ENCODE measurements at places on chromosomes 16 and 17. TPM values are rescaled to one million over a fixed set of nuclear protein-coding genes. Genes with fewer than 3 reads are reported as not detected.

GRCh38 chr17:49762151-49762941, 1.6 kb downstream of the FAM117A start:
- no peak for DNase-seq

- DNase-seq = no peak
Observed at GRCh38 chr16:74726716-74727115, 26.1 kb upstream of the MLKL start.

The NPTX1 gene
- total RNA-seq = 0.22 TPM

- DNase-seq = no peak
Observed at GRCh38 chr17:8859027-8859803, 8.3 kb downstream of the PIK3R6 start.

GRCh38 chr17:18925187-18925586, 26.8 kb upstream of the SLC5A10 start:
- DNase-seq = peak; percentile 38

The SYNGR3 gene
- total RNA-seq = 0.80 TPM

DNA sequence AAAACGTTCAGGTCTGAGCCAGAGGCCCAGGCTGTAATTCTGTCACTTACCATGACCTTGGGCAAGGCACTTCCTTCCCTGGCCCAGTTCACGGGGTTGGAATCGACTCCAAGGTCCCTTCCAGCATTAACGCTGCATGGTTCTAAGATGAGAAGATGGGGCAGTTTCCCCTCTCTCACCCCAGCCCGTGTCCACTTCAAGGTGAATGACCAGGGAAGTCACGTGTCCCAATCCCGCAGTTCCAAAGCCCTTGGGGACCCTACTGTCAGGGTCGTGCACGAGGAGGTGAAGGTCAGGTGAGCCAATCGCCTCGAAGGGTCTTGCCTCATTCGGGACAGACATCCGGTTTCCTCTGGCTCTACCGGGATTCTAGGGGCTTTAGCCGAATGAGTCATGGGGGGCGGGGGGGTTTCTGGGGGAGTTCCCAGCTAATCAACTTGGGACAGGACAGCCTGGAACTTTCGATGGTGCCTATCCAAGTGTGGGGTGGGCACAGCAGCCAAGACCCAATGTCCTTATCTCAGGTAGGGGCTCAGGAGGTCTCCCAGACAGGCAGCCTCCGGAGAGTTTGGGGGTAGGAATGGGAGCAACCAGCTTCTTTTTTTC, 762 bp upstream of the CSF3 start:
- DNase-seq = no peak

The VAT1L gene
- not detected for total RNA-seq

DNA sequence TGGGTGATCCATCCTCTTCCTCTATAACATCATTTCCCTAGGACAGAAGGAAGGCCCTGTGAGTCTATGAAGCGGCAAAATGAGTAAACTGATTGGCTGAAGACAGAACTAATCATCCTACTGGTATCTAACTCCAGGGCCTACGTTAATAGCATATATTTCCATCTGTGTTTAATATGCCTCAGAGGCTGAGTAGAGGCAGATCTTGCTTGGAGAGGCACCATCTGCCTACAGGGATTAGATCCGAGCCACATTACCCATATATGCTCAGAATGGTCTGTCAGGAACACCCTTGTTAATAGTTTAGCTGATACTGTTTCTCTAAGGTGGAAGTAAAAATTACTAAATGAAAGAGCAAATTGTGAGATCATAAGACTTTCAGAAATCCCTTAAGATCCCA, 13.2 kb upstream of the FOXJ1 start:
- no peak for DNase-seq

- DNase-seq = no peak
Observed at GRCh38 chr16:680967-681745, 946 bp downstream of the STUB1 start.

GRCh38 chr17:58233543-58233942, 4.8 kb upstream of the LPO start:
- DNase-seq = no peak

- no peak for DNase-seq
Observed at GRCh38 chr17:49508061-49508865, 13.2 kb downstream of the NGFR start.

DNA sequence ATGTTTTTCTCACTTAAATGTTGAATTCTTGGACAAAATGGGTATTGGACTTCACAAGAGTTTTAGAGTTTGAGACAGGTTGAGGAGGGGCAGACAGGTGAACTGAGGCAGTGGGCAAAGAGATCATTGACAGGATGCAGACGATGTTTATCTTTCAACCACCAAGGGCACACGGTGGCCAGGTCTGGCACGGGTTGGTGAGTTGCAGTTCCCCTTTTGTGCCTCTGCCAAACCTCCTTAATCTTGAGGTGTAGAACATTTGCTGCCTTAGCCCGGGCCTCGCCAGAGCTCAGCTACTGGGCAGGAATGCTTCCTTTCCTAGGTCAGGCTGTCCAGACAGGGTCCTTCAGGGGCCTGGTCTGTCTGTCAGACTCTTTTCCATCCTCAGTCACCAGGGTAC, 567.4 kb upstream of the SOX9 start:
- no peak for DNase-seq

The ITGAX gene
- total RNA-seq = 40.2 TPM

The MEFV gene
- not detected for total RNA-seq

- DNase-seq = no peak
Observed at GRCh38 chr17:39304188-39304587, 78.4 kb upstream of the STAC2 start.

The TP53TG3F gene
- not detected for total RNA-seq

DNA sequence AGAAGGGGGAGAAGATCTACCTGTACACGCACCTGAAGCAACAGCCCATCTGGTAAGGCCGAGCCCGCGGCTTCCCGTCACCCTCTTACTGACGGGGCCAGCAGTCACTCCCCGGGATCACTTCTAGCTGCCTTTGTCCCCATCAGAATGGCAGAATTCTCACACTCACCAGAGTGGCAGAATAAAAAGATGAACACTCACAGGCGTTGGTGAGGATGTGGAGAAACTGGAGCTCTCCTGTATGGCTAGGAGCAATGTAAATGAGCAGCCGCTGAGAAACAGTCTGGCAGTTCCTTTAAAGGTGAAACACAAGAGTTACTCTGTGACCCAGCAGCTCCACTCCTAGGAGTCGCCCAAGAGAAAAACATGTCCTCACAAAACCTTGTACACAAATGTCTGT, 33.3 kb downstream of the CIBAR2 start:
- no peak for DNase-seq

The MYO15A gene
- total RNA-seq = 0.38 TPM

- no peak for DNase-seq
Observed at GRCh38 chr16:72952811-72953271, 95.1 kb downstream of the ZFHX3 start.

- DNase-seq = peak; percentile 73
Observed at GRCh38 chr16:30551781-30552180, 6.4 kb downstream of the ZNF764 start.

The THAP11 gene
- 58.0 TPM for total RNA-seq

DNA sequence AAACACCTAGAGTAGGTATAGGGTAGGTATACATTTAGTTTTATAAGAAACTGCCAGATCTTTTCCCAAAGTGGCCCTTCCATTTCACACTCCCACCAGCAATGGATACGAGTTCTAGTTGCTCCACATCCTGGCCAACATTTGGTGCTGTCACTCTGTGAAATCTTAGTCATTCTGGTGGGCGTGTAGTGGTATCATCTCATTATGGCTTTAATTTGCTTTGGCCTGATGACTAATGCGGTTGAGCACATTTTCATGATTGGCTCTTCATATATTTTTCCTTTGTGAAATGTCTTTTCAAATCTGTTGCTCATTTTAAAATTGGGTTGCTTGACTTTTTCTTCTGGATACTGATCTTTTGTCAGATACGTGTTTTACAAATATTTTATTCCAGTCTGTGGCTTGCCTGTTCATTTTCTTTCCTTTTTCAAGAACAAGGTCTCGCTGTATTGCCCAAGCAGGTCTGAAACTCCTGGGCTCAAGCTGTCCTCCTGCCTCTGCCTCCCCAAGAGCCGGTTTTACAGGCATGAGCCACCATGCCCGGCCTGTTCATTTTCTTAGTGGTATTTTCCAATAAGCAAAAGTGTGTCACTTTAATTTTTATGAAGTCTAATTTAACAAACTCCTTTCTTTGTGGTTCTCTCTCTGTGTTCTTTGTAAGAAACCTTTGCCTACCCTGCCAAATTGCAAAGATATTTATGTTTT, 192.4 kb downstream of the SEC14L1 start:
- no peak for DNase-seq

The GJD3 gene
- total RNA-seq = not detected

GRCh38 chr17:80397034-80397387, 18.0 kb upstream of the ENDOV start:
- DNase-seq = no peak

The CIAPIN1 gene
- 45.7 TPM for total RNA-seq

DNA sequence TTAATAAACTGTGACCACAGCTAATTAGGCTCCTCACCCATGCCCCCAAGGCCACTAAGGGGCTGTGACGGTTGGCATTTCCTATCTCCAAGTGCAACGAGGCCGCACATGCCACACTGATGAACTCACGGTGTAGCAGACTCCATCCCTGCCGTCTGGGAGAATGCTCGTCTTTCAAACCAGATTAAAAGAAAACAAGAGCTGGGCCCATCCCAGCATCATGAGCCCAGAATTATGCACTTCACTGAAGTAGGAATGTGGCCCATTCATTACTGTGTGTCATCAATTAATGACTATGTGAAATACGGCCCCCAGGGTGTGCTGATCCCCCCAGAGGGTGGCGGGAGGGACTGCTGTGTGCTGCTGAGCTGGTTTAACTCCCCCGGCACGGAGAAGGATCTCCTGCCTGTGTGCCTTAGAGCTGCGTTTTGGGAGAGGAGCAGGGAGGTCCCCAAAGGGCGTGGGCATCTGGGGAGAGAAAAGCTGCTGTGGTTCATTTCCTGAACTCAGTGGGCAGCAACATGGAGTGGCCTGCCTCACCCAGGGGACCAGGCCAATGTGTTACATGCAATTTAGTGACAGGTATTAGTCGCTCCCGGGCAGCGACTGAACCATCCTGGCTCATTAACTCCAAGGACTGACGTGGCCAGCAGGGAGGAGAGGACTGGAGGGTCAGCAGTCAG, 194.5 kb downstream of the FOXL1 start:
- DNase-seq = no peak

DNA sequence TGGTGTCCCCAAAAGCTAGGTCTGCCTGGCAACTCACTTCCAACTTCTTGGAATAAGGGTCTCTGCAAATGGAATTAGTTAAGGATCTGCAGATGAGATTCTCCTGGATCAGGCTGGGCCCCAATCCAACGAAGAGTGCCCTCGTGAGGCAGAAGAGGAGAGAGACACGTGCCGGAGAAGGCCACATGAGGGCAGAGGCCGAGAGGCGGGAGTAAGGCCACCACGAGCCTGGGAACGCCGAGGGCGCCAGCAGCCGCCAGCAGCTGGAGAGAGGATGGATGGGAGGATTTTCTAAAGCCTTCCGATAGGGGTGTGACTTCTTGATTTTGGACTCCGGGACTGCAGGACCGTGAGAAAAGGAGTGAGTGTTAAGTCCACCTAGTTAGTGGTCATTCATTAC, 76.3 kb downstream of the JPH3 start:
- DNase-seq = no peak

- no peak for DNase-seq
Observed at GRCh38 chr16:57925310-57925709, 45.6 kb downstream of the CNGB1 start.

DNA sequence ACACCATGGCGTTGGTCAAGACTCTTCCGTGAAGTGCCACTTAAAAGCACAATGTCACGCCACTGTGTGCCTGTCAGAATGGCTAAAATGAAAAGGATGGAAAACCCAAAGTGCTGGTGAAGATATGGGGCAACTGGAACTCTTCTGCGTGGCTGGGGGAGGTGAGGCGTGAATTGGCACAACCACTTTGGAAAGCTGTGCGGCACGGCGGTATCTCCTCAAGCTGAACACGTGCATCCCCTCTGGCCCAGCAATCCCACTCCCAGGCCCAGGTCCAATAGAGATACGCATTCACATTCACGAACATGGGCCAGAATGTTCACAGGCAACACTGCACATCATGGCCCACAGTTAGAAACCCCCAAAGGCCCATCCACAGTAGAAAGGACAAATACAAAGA, 8.9 kb downstream of the DUSP3 start:
- DNase-seq = no peak

- DNase-seq = no peak
Observed at GRCh38 chr17:63291258-63291657, 154.8 kb downstream of the CYB561 start.

DNA sequence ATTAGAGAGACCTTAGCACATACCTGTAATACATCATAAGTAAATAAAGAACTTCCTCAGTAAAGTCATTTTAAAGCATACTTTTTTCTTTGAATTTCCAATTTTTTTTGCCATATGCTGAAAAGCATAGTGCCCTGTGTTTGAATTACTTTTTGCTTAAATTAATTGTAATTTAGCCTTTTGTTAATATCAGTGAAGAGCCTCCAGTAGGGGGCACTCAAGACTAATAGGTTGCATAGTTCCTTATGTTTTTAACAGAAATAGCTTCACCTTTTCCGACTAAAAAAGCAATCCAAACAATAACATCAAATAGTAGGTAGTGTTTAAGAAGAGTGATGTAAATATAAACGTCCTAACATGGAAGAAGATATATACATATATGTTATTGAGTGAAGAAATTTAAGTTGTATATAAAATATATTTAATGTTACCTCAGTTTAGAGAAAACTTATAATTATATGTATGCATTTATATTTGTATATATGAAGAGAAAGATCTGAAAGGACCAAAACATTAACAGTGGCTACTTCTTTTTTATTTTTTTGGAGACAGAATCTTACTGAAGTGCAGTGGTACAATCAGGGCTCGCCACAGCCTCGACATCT, 18.6 kb downstream of the RAD51C start:
- DNase-seq = peak; percentile 12

- no peak for DNase-seq
Observed at GRCh38 chr17:63785556-63785955, 11.6 kb downstream of the DDX42 start.

The FAM171A2 gene
- total RNA-seq = 0.39 TPM

GRCh38 chr17:17349724-17350106, 46.5 kb downstream of the NT5M start:
- no peak for DNase-seq

GRCh38 chr17:66711401-66711800, 123.5 kb upstream of the CACNG5 start:
- DNase-seq = no peak

GRCh38 chr17:40355123-40355803, 9.3 kb downstream of the GJD3 start:
- DNase-seq = peak; percentile 79

GRCh38 chr16:67407788-67408452, 8.4 kb downstream of the ZDHHC1 start:
- no peak for DNase-seq

DNA sequence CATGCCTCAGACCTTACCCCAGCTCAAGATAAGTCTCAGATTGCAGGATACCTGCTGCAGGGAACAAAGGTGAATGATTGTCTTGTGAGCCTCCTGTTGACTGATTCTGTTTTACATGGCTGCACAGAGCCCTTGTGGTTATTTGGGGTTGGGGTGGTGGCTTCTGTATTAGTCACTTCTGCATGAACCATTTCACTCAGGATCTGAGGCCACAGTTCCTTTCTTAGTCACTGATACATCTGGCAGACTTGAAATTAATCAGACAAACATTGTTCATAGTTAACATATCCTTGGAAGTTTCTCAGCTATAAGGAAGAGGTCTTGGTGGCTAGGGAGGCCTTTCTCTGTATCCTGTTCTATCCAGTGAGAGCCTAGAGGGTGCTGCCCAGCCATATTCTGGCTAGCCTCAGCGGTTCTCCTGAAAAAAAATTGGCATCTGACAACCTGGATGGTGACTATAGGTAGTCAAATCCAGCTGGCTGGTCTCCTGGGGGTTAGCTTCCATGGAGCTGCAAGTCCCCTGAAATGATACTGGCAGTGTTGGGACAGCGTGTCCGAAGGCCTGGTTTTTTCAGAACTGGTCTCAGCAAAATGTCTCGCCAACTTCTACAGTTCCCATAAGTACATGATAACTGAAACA, 8.4 kb upstream of the PLK1 start:
- DNase-seq = no peak
